ENCODE measurements at places on chromosomes 1 and 21.
A peak's percentile ranks its signal among the peaks of the same experiment; 100 is the strongest.

DNA sequence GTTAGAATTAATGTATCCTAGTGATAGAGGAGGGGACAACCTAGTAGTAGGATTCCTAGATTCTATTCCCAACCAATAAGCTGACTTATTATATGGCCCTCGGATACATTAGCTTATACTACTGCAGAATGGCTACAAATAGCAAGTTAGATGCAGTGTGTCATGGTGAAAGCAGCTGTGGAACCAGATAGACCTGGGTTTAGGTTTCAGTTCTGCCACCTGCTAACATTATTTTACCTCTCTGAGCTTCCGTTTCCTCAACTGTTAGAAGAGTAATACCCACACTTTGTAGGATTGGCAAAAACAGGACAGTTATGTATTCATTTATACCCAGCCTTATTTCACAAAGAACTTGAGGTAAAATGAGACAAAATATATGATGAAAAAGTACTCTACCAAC is 21.6 kb upstream of the MAGOH start:
- no peak for DNase-seq

- no peak for DNase-seq
These were observed 38.6 kb downstream of the NSL1 start for GRCh38 chr1:212752934-212753497.

GRCh38 chr1:210618369-210618768 is 289.7 kb downstream of the HHAT start:
- no peak for DNase-seq

DNA sequence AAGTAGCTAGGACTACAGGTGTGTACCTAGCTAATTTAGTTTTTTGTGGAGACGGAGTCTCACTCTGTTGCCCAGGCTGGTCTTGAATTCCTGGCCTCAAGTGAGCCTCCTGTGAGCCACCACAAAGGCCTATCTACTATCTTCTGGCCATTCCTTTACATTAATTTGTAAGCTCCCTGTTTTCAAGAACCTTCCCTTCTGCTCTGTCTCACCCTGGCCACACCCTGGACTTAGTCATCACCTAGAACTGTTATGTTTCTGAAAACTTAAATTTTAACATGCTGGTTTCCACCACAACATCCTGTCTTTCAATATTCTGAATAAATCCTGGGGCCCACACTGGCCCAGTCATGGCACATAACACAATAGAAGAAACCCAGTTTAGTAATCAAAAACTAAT is 4.9 kb upstream of the B4GALT3 start:
- DNase-seq: no peak

DNA sequence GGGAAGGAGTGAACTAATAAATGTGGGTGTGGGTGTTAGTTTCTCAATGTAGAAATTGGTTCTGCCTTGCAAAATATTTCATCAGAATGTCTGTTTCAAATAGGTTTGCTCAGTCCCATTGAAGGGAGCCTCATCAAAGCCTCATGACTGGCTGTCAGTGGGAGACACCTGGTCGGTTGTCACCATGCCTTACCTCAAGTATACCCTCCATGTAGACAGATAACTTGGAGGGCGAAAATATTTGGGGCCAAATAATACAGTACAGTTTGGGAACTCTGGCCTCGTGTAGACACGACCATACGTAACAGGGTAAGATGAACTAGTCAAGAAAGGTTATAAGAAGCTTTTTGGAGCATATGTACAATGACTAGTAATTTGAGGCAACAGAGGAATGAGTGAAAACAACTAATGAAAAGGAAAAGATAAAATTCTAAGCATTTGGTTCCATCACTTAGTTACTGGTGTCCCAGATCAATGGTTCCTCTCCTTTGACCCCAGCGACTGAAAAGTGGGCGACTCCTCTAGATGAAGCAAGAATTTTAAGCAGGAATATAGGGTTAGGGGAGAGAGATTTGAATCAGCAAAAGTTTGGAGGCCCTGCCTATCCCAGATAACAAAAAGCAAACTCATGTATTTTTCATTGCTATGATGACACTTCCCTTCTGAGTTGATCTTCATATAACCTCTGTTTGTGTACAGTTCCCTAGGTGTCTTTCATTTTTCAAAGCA is 163.9 kb downstream of the LRRC40 start:
- DNase-seq: no peak

GRCh38 chr1:214264196-214264595 is 16.8 kb upstream of the SMYD2 start:
- DNase-seq: no peak

DNA sequence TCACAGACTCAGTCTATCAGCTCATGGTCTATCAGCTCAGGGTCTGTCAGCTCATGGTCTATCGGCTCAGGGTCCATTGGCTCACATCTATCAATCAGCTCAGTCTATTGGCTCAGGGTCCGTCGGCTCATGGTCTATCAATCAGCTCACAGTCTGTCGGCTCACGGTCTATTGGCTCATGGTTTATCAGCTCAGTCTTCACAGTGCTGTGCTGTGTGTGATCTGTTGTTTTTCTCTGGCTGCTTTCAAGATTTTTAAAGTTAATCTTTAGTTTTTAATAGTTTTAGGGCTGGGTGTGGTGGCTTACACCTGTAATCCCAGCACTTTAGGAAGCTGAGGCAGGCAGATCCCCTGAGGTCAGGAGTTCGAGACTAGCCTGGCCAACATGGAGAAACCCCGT is 14.4 kb downstream of the C1orf159 start:
- DNase-seq: no peak

GRCh38 chr1:228830954-228831481 is 95.7 kb downstream of the RHOU start:
- DNase-seq: no peak

GRCh38 chr1:214261206-214262123 is 19.5 kb upstream of the SMYD2 start:
- peak; percentile 49 for DNase-seq

DNA sequence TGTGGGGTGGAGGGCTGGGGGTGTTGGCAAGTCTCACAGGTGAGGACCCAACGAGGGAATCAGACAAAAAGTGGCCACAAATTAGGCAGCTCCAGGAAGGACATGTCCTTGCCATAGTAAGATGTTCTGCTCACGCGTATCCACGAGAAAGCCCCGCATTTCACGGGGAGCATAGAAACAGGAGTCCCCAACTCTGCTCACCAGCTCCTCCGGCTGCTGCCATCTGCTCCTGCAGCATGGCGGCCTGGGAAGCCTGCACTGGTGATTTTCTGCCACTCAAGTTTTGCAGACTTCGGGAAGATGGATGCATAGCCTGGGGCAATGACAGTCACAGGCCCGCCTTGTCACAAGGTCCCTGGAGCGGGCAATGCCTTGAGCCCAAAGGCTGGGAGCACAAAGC is 9.3 kb downstream of the TCP10L start:
- DNase-seq: no peak

All from activated naive CD8-positive, alpha-beta T cell treated with anti-CD3 and anti-CD28 coated beads, Interleukin-2, amount 50 U/mL, for 16 hours (primary cell).